Fibroblast of gingiva (primary cell): ENCODE measurements at places on chromosomes 7 and 10.

DNA sequence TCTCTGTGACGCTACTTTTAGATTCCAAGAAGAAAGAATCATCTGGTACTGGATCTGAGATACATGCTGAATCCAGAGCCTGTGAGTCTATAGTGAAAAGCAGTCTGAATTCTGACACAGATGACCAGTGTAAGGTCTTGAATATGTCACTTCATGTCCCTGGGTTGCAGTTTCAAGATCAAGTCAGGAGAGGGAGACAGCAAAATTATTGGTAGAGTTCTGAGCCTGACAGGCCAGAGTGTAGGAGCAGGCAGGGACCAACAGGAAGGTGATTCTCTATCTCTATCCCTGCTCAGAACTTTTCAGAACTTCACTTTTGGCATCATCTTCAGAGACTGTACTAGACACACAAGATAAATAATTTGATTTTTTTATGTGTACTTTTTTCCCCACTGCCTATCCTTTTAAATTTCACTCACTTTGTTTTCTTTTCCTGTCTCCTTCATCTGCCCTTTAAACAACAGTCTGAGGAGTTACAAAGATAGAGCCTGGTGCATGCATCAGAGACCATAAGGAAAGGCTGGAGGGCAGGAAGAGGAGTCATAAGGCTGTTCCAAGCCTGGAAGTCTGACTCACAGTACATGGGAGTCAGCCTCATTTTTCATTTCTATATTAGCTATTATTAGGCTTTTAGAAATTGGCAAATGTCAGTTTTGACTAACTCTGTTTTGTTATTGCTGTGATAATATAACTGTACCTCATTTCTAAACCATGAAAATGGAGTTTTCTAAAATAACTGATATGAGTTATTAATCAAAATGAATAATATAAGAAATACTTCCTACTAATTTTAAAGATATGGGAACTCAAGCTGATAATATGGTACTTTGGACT, 120.2 kb upstream of the TMEM229A start:
- DNase-seq, result no peak

DNA sequence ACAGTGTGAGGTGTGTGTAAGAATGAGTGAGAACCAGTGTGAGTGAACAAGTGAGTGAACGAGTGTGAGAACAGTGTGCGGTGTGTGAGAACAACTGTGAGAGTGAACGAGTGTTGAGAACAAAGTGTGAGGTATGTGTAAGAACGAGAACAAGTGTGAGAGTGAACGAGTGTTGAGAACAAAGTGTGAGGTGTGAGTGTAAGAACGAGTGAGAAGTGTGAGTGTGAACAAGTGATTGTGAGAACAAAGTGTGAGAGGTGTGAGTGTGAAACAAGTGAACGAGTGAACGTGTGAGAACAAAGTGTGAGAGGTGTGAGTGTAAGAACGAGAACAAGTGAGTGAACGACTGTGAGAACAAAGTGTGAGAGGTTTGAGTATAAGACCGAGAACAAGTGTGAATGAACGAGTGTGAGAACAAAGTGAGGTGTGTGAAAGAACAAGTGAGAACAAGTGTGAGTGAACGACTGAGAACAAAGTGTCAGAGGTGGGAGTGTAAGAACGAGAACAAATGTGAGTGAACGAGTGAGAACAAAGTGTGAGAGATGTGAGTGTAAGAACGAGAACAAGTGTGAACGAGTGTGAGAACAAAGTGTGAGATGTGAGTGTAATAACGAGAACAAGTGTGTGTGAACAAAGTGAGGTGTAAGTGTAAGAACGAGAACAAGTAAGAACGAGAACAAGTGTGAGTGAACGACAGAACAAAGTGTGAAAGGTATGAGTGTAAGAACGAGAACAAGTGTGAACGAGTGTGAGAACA, 47.9 kb downstream of the ESYT2 start:
- DNase-seq, result no peak

GRCh38 chr7:141495057-141495456, 56.2 kb upstream of the AGK start:
- no peak for DNase-seq

DNA sequence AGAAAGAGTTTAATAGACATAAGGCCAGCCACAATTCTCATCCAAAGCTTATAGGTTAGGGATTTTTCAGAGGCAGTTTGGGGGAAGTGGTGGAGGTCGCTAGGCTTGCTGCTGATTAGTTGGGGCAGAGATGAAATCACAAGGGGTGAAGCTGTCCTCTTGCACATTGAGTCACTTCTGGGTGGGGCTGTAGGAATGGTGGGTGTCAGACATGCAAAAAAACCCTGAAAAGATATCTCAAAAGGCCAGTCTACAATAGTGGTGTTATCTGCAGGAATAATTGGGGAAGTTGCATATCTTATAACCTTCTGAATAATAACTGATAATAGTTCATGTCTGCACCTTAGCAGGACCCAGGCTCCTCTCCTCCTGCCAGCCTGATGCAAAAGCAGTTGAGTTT, 2.1 kb downstream of the FAM24B start:
- DNase-seq, result no peak

DNA sequence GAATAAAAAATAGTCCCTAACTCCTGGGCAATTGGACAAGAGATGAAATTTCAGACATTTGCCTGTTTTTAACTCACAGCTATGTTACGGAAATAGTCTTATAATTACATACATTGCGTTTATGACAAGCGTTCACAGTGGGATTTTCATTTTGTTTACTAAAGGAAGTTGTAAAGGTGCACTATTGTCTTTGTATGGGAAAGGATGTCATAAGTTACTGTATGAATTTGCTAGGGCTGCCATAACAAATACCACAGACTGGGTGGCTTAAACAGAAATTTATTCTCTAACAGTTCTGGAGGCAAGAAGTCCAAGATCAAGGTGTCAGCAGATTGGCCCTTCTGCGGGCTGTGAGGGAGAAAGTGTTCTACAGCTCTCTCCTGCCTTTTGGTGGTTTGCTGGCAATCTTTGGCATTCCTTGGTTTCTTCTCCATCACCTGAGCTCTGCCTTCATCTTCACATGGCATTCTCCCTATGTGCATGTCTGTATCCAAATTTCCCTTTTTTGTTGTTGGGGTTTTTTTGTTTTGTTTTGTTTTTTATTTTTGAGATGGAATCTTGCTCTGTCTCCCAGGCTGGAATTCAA, 5.6 kb downstream of the NFE2L3 start:
- no peak for DNase-seq

DNA sequence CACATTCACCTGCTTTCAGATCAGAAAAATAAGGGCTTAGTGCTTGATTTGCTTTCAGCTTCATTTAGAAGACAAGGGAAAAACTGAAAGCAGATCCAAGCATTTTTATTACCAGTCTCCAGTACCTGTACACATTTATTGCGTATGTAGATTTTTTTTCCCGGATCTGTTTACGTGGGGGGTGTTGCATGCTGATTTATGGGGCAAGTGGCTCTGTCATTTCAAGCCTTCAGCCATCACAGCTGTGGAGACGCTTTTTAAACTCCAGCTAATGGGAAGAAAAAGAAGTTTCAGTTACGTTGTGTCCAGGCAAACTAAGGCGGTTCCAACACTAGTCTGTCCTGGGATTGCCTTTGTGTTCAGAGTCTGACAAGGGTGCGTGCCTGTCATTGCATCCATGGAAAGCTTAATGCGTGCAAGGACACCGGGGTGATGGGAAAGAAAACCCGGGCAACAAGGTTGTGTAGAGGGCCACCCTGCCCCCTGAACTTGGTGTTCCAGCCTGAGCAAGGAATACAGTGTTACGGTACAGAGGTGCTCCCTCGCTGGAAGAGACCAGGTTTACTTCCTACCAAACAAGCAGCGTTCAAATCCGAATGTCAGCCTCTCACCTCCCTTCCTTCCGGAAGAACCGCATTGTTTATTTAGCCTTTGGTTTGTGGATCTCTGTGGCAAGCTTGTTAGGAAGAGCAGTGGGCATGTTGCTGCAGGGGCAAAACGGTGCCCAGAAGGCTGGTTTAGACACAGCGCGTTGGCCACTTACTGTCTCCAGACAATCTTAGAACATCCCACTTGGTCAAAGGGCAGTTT, 128.2 kb downstream of the FGFR2 start:
- DNase-seq, result no peak

GRCh38 chr10:26977635-26978034, 116.9 kb upstream of the ABI1 start:
- no peak for DNase-seq

- DNase-seq, result peak; percentile 69
Measured at GRCh38 chr10:102422545-102423129, 2.0 kb downstream of the FBXL15 start.
